ENCODE measurements at places on chromosomes 6 and 20.

DNA sequence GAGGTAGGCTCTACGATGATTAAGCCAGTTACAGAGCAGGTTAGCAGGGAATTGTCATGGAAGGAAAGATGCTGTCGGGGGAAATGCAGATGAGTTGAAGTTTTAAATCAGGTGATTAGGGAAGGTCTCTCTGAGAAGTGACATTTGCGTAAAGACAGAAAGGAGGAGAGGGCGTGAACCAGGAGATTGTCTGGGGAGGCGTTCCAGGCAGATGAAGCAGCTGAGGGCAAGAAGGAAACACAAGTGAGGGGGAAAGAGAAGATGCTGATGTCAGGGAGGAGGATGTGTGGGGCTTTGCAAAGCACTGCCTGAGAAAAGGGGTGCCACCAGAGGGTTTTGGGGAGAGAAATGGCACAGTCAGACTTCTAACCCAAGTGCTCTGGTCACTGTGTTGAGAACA is 2.5 kb upstream of the TMEM14B start:
- no peak for DNase-seq

- no peak for DNase-seq
These were observed 32.5 kb downstream of the CTNNBL1 start for GRCh38 chr20:37726321-37726720.

GRCh38 chr6:55176958-55177357 is 2.6 kb downstream of the HCRTR2 start:
- DNase-seq = peak; percentile 23

- DNase-seq = no peak
These were observed 47.1 kb downstream of the SLC26A8 start for GRCh38 chr6:35977308-35977707.

GRCh38 chr6:127026247-127026646 is 92.2 kb upstream of the RSPO3 start:
- no peak for DNase-seq

GRCh38 chr6:122930252-122931180 is 65.5 kb upstream of the CLVS2 start:
- DNase-seq = no peak

Data from IMR-90 (cell line).